ENCODE measurements at places on chromosomes 2 and 18.

GRCh38 chr2:27264753-27265535 lies 2.1 kb upstream of the SLC30A3 start:
- DNase-seq: peak; percentile 20

DNA sequence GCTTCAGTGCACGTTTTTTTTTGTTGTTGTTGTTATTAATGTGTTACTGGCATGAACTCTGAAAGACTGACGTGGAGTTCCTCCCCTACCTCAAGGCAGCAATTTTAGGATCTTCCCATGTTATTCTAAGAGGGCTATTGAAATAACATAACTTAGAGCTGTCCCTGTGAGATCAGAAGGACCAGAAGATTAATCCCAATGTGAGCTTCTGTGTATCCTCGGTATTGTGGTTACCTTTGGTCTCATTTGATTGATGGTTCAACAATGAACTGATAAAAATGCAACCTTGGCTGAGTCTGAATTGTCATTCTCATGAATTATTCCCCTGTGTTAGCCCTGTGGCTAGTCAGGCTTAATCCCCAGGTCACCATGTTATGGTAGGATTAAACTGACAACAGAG lies 394.1 kb downstream of the TRIB2 start:
- no peak for DNase-seq

- no peak for DNase-seq
These were observed 42.2 kb downstream of the MERTK start for GRCh38 chr2:111940333-111941196.

DNA sequence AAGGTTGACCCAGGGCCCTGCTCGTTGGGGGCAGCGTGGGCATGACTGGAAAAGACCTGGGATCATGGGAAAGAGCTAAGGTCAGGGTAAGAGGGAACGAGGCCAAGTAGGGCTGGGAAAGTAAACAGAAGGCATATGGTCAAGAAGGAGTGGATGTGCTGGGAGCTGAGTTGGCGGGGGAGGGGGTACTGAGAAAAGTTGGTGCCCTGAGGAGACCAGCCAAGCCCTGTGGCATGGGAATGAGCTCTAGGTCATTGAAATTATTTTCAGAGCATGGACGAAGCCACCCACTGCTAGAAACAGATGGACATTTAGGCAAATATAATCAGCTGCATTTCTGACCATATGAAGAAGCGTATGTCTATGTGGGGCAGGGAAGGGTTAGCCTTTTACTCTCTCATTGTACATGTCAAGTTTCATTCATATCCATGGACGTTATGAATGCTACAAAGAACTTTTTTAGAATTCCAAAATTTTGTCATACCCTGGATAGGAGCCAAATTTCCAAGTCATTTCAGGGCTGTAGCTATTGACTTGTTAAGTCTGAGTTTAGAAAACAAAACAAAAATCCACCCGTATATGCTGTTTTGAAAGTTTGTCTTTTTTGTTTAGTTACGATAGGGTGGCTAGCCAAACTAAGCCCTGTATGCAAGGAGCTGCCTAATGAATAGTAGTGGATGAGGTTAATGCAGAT lies 19.1 kb downstream of the MAPRE2 start:
- DNase-seq: no peak

DNA sequence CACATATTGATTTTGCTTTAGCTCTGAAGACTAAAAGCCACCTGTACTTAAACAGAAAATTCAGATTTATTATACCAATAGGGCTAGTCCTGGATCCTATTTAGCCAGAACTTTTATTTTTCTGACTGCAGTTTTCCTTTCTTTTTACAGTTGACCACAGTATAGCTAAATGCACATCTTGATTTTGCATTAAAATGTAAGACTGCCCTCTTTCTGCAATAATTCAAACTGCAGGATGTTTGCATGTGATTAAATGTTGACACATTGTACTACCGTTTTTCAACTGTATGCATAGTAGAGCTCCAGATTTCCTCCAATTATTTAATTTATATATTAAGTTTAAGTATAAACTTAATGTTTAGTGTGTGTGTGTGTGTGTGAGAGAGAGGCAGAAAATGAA lies 1262.9 kb downstream of the SUCLG1 start:
- DNase-seq: no peak

- DNase-seq: no peak
These were observed 47.6 kb downstream of the POLE4 start for GRCh38 chr2:75006041-75006440.

DNA sequence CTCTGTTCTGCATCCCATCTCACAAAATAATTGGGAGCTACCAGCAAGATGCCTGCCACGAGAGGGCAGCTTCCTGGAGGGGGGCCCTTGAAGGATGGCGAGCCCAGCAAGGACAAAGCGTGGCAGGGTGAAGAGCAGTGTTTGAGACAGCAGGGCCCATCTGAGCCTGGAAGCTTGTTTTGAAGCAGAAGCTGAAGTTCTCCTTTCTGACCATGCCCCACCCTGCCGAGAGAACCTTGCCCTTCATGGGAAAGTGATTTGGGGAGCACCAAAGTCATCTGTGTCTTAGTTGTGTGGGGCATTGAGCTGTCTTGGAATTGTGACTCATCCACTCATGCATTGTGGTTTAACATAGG lies 216.3 kb downstream of the BCL11A start:
- no peak for DNase-seq

DNA sequence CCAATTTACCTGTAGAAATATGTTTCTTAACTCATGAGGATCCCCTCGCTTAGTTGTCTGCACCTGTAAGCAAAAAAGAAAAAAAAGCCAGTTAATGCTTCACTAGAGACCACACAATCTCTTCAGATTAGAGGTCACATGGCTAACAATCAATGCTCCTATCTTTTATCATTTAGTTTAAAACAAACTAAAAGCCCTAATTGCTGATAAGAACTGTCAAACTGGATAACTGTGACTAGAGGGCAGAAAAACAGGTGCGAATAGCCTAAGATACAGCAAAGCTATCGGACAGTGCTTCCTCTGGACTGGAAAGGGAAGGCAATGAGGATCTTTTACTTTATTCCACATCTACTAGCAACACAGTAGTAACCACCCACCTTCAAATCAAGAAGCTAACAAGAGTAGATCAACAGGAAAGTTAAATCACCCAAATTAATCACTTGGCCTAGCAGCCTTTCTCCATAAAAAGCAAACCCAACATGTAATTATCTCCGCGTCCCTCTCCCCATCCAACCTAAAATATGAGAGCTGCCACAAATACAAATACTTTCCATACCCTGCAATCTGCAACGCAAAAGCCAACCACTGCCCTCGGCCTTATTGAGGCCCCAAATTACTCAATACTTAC lies 734 bp downstream of the SLC25A12 start:
- DNase-seq: no peak

- no peak for DNase-seq
These were observed 70.7 kb upstream of the PXDN start for GRCh38 chr2:1815053-1815452.

DNA sequence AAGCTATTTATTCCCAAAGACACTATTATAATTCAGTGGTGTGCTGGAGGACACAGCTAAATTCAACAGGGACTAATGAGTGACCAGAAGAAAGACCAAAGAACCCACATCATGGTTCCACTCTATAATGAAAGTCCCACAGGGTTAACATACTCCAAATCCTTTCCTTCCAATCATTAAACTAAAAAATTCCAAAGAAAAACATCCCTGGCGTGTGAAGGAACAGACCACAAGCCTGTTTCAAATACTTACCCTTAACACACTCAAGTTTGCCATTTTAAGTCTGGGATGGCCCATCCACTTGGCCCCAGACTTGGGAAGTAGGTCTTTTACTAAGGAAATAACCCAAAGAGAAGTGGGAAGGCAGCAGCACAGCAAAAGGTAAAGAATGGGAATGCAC lies 150.1 kb upstream of the CCDC150 start:
- DNase-seq: no peak

Data from activated CD8-positive, alpha-beta memory T cell treated with anti-CD3 and anti-CD28 coated beads for 4 hours (primary cell).